WTC11 (cell line): ENCODE measurements at places on chromosomes 6 and 20. TPM values are rescaled to one million over a fixed set of nuclear protein-coding genes. Genes with fewer than 3 reads are reported as not detected.

Gene PPP1R3G
- total RNA-seq: 0.15 to 0.48 TPM (median 0.48 TPM) in 3 replicates

Gene PHACTR1
- total RNA-seq: 13.5 to 15.5 TPM (median 13.6 TPM) in 3 replicates

Gene TPX2
- total RNA-seq: 113 to 123 TPM (median 115 TPM) in 3 replicates

Gene SIGLEC1
- total RNA-seq: 0.04 to 0.11 TPM in 2 of 3 replicates, not detected in the other

Gene LY6G5C
- total RNA-seq: 0.98 to 1.6 TPM (median 1.0 TPM) in 3 replicates

Gene PKIB
- 24.6 to 26.4 TPM (median 25.7 TPM) in 3 replicates for total RNA-seq

Gene GSTA1
- total RNA-seq: 0.48 to 0.90 TPM (median 0.89 TPM) in 3 replicates

Gene C2
- 1.3 TPM in 3 replicates for total RNA-seq

Gene ULBP3
- total RNA-seq: 4.0 to 6.0 TPM (median 5.6 TPM) in 3 replicates

Gene HLA-DRB5
- total RNA-seq: 0.30 TPM in 1 of 3 replicates, not detected in the others

Gene GPSM3
- total RNA-seq: 10.0 to 14.0 TPM (median 13.1 TPM) in 3 replicates

Gene MYLK2
- 0.11 to 0.28 TPM in 2 of 3 replicates, not detected in the other for total RNA-seq

Gene ADGRB3
- 1.0 to 1.9 TPM (median 1.2 TPM) in 3 replicates for total RNA-seq

Gene BTNL2
- total RNA-seq: not detected in 3 replicates
